ENCODE measurements at places on chromosomes 2 and 18.
A peak's percentile ranks its signal among the peaks of the same experiment; 100 is the strongest.

DNA sequence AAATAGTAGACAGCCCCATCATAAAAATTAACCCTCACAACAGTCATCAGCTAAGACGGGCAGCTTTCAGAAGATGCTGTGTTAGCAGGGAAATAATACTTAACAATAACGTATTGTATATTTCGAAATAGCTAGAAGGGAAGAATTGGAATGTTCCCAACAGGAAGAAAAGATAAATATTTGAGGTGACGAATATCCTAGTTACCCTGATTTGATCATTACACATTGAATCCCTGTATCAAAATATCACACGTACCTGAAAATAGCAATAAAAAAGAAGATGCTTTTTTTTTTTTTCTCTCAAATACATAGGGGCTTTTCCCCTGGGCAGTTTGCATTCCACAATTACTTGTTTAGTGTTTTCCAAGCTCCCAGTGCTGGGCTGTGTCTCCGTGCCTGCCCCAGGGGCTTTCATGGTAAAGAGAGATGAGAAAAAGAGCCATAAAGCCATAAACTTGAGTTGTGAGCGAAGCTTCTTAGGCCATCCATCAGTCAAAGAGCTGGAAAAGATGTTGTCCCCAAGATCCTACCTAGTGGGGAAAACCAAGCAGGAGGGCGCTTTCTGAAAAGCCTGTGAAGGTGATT lies 183.0 kb upstream of the REV1 start:
- no peak for DNase-seq

DNA sequence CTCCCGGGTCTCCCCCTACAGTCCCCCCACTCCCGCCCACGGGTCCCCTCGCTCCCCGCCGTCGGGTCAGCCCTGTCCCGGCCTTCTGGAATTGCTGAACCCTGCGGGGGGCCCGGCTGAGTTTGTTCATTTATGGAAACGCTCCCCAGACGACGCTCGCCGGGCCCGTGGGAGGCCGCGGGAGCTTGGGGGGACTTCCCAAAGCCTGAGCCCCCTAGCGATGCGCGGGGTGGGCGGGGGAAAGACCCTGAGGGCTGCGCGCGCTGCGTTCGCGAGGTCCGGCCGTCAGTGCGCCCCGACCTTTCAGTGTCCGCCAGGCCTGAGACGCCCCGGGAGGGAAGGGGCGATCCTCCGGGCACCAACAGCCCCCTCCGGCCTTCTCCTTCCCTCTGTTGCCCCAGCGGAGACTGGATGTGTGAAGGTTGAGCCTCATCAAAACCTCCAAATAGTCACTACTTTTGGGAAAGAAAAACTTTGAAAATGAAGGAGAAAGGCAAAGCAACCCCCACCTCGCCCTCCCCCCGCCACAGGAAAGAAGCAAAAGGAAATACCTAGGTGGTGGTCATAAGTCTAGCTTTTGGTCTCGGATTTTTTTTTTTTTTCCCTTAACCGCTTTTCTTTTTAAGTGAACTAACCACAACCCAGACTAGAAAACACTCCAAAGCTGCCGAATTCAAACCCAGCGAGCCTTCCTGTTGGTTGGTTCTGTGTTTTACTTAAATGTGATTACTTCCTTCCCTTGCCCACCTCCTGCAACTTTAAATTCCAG lies 509 bp upstream of the CYS1 start:
- no peak for DNase-seq

GRCh38 chr18:57543560-57543959 lies 42.9 kb downstream of the FECH start:
- no peak for DNase-seq

DNA sequence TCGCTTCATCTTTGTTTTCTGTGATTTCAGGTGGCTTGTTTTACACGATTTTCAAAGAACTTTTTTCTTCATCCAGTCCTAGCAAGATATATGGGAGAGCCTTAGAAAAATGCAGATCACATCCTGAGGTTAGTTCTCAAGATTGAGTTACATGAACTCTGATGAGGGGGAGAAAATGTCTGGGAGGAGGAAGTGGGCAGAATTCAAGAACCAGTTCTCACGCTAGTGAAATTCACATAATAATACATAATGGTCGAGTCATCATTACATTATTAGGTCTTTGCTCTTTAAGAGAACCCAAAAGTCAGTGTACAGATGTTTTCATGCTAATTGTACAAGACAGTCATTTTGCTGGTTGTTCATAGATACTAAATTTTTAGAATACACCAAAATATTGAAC lies 7.0 kb downstream of the TIMM21 start:
- DNase-seq: no peak

GRCh38 chr2:237935740-237936452 lies 30.9 kb upstream of the UBE2F start:
- DNase-seq: no peak

DNA sequence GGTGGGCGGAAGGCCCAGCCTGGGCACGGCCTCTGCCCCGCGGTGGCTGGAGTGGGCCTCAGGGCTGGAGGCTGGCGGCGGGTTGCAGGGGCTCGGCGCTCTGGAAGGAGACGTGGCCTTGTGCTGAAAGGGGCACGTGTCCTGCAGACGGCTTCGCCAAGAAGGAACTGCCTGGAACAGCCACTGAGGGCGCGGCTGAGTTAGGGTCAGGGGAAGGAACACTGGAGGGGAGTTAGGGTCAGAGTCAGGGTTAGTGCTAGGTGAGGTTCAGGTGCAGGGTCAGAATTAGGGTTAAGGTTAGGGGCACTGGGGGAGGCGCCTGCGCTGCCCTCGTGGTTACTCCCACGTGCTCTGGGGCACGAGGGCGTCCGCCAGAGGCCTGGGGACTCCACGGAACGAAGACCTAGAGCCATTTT lies 933 bp upstream of the ADNP2 start:
- no peak for DNase-seq

- no peak for DNase-seq
These were observed 49.5 kb upstream of the RAB12 start for GRCh38 chr18:8559612-8560186.

- DNase-seq: no peak
These were observed 51.1 kb upstream of the TNP1 start for GRCh38 chr2:216911008-216911407.

DNA sequence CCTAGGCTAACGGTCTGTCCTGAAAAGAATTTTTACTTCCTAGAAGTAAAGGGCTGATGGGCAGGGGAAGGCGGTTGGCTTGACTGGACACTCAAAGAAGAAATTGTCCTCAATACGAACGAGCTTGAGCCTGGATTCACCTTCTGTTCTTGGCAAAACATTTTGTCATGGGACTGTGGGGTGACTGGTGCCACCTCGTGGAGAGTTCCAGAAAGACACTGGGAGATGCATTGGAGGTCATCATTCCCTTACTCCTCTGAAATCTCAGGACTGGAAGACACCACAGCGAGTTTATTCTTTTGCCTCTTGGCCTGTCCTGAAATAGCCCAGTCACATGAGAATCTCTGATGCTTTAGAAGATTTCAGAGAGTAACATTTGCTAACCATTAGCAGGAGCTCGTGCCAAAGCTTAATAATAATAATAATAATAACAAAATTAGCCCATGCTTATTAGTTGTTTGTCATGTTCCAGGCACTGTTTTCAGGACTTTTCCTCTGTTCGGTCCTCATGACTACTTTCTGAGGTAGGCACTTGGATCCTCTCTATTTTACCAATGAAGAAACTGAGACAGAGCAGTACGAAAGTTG lies 44.5 kb downstream of the TMEM182 start:
- peak; percentile 66 for DNase-seq

GRCh38 chr2:222944552-222944951 lies 83.7 kb downstream of the ACSL3 start:
- DNase-seq: no peak

DNA sequence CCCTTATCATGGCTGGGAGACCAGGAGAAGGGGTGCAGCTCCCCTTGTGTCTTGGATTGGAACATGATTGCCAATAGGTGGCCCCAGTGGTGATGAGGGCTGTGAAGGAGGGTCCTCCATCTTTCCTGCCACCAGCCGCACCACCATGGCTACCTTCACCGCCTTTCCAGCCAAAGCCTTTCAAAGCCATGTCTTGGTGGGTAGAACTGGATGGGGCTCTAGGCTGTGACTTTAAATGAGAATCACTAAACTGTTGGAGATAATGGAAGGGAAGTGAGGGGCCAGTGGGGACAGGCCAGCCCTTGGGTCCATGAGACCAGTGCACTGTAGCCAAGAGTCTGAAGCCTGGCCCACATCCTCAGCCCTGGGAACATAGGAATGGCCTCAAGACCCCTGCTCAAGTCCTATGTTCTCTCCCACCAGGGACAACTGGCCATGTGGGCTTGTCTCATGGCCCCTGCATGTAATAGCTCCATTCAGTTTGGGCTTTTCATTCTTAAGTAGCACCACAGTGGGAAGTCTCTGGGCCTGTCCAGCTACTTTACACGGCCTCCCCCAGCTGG lies 345.7 kb downstream of the DYSF start:
- peak; percentile 15 for DNase-seq

- no peak for DNase-seq
These were observed 180.0 kb upstream of the MMADHC start for GRCh38 chr2:149767516-149767974.

GRCh38 chr2:9819551-9819950 lies 23.7 kb upstream of the TAF1B start:
- no peak for DNase-seq

GRCh38 chr2:179636995-179637394 lies 224.4 kb downstream of the ZNF385B start:
- no peak for DNase-seq

DNA sequence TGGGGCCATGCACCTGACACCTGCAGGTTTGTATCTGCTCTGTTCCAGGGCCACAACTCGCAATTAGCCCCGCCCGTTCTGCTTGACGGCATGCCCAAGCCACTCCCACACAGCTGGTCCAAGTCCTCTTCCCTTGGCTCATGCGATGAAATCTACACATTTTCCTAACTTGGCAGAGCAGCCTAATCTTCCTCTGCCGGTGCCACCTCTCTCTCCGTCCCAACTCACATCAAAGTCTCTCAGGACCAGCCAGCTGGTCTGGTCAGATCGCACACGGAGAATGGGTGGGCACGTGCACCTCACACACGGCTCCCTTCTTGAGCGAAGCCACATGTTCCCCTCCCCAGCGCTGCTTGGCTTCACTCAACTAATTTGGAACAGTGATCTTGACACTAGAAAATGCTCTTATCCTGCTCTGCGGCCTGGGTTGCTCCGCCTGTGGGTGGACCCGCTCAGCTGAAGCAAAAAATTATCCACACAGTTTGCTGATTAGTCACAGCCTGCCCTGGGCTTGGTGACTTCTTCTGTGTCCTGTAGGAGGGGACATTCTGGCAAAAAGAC lies 176.7 kb downstream of the NRP2 start:
- no peak for DNase-seq

DNA sequence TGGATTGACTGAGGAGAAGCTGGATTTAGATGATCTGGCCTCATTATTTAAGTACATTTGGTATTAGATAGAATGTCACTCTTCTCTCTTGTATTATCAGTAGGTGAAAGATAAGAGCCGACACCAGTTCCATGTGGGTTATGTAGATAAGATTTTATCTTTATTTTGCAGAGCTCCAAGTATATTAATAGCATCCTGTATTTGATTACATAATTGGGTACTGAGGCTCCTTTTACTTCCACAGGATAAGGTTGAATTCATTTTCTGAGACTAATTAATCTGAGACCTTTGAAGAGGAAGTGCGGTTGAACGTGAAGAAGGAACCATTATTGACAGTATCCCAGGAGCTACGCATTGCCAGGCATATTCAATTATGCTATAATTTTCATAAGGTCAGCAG lies 32.8 kb upstream of the CD226 start:
- no peak for DNase-seq

DNA sequence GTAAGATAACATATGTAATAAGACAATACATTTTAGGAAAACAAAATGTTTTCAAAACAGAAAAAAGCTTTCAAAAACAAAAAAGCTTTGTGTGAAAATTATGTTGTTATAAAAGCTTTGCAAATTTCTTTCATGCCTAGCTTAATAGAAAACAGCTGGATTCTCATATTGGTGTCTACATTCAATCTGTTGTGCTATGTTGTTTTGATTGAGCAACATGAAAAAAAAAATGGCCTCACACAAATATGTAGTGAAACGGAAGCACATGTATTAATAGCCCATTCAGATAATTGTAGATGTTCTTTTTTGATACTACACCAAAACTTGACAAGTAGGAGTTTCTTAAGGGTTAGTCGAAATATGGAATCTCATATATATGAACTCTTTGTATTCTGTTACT lies 197.5 kb downstream of the ZEB2 start:
- DNase-seq: no peak

DNA sequence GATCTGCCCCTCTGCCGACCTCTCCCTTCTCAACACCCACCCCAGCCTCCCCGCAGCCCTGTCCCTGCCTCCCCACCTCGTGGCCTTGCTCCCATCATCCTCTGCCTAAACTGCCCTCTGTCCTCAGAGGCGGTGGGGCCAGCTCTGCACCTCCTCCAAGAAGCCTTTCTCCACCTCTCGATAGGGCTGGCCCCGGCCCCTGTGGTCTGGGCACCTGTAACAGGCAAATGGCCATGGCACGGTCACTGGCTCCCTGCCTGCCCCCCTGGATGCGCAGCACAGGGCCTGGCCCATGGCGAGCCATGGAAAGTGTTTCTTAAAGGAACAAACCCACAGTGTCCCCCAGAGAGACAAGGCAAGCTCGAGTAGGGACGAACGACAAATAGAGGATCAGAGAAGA lies 42.0 kb downstream of the MYO7B start:
- DNase-seq: no peak
